ENCODE measurements at places on chromosomes 1 and 21.

- no peak overlapping the region for H3K27ac ChIP-seq
- peaks cover 62% of the 10 kb centered on the region for H3K36me3 ChIP-seq
- H3K4me1 ChIP-seq = peaks cover 70% of the 10 kb centered on the region
- no peak overlapping the region for H3K4me3 ChIP-seq
- no peaks in the 10 kb centered on the region for H3K27me3 ChIP-seq
Observed at GRCh38 chr1:90957497-90957896, 64.3 kb downstream of the ZNF644 start.

DNA sequence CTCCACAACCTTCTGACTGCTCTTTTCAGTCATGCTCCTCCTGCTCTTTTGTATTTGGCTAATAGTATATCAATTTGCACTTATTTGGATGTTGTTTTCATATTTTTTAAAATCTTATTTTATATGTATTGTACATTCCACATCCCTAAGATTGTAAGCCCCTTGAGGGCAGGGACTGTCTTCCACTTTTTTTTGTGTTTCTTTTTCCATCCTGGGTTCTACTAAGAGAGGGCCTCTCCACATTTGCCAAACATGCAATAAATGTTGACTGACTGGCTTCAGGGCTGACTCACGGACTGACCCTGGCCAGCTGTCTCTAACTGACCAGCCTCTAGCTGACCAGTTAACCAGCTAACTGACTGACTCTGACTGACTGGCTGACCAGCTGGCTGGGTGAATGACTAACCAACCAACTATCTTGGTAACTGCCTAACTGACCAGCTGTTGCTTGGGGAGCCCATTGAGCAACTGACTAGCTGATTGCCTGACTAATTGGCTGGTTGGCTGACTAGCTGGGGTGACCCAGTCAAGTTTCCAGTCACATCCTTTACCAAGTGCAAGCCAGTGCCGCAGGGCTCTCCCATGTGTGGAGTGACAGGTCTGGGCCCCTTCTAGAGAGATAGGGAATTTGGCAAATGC lies 16.1 kb downstream of the CSF1 start:
- H3K4me3 ChIP-seq = no peak overlapping the region
- DNase-seq = no peak
- peaks cover 47% of the 10 kb centered on the region for H3K36me3 ChIP-seq
- H3K27ac ChIP-seq = no peak overlapping the region

DNA sequence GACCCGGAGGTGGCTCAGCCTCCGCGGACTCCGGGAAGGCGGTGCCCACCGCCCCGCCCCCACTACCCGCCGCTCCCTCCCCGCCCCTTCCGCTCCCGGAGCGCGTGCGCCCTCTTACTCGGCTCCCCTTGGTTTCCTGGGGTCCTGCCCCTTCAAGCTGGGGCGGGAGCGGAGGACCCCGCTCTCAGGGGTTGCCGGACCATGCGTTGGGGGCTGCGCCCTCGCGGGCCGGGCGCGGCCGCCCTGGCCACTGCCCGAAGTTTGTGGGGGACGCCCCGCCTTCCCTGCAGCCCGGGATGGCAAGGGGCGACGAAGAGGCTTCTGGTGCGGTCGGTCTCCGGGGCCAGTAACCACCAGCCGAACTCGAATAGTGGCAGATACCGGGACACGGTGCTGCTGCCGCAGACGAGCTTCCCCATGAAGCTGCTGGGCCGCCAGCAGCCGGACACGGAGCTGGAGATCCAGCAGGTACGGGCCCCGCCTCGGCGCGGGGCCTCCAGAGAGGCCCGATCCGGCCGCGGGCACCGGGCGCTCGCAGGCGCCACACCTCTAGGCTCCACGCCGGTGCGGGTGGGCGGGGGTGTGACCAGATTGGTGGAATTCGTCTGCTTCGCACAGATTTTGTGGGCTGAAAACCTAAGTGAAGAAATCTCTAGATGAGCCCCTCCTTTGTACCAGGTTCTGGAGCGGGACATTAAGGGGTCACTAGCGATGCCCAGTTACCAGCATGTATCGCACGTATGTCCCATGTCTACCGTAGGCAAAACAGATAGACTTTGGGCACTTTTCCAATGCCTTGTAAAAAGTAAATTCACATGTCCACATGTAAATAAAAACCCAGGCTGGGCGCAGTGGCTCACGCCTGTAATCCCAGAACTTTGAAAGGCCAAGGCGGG lies at the start of gene IARS2:
IARS2 (plus strand) TSS at position 117 of the 896 bp plus-strand sequence; CDS start at position 202, 85 bp downstream.
- H3K27me3 ChIP-seq = peaks cover 4% of the 10 kb centered on the region
- H3K4me1 ChIP-seq = peaks cover 34% of the 10 kb centered on the region
- H3K27ac ChIP-seq = no peak within 1 kb of the TSS
- peak within 1 kb of the TSS; percentile 81 for H3K4me3 ChIP-seq
- peak; percentile 96 for DNase-seq
- peaks cover 21% of the 10 kb centered on the region for H3K36me3 ChIP-seq

DNA sequence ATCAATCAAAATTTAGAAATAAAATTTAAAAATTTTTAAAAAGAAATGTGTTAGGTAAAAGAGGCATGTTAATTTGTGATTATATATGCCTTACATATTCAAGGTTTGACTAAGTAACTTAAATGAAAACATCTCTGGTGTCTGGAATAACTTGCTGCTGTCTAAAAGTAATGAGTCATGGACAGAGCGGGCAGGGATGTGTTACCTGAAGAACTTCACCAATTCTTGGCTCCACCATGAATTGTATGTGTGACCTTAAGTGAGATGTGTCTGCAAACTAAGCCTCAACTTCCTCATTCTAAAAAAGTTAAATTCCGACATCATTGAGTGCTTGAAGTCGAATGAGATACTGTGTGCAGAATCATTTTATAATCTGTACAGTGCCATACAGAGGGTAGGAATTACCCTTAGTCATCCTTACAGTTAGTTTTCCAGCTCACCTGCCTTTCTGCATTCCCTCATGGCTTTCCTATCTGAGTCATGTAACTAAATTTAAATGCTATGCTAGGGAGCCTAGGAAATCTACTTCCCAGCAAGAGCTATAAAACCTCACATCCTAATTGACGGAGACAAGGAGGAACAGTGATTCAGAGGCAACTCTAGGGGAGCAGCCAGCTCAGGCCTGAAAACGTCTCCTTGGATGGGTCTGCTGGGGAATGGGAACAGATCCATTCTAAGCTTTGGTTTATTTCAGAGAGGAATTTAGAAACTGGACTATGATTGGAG lies 100.7 kb upstream of the TSPAN2 start:
- DNase-seq = no peak
- no peak overlapping the region for H3K27ac ChIP-seq
- no peak overlapping the region for H3K4me3 ChIP-seq
- no peaks in the 10 kb centered on the region for H3K36me3 ChIP-seq
- peaks cover 1% of the 10 kb centered on the region for H3K4me1 ChIP-seq
- peaks cover 17% of the 10 kb centered on the region for H3K27me3 ChIP-seq

GRCh38 chr1:53135735-53136114 lies 6.7 kb downstream of the SLC1A7 start:
- H3K4me1 ChIP-seq = no peaks in the 10 kb centered on the region
- H3K36me3 ChIP-seq = no peaks in the 10 kb centered on the region
- no peak for DNase-seq
- no peak overlapping the region for H3K27ac ChIP-seq
- H3K27me3 ChIP-seq = peaks cover 3% of the 10 kb centered on the region
- no peak overlapping the region for H3K4me3 ChIP-seq

GRCh38 chr1:202216691-202217090 lies 23.1 kb downstream of the LGR6 start:
- no peak for DNase-seq
- H3K27me3 ChIP-seq = peaks cover 42% of the 10 kb centered on the region
- no peaks in the 10 kb centered on the region for H3K36me3 ChIP-seq

- H3K36me3 ChIP-seq = no peaks in the 10 kb centered on the region
- peaks cover 7% of the 10 kb centered on the region for H3K4me1 ChIP-seq
- no peak overlapping the region for H3K4me3 ChIP-seq
- DNase-seq = no peak
- H3K27ac ChIP-seq = no peak overlapping the region
Observed at GRCh38 chr1:157517016-157517415, 35.3 kb downstream of the FCRL5 start.

DNA sequence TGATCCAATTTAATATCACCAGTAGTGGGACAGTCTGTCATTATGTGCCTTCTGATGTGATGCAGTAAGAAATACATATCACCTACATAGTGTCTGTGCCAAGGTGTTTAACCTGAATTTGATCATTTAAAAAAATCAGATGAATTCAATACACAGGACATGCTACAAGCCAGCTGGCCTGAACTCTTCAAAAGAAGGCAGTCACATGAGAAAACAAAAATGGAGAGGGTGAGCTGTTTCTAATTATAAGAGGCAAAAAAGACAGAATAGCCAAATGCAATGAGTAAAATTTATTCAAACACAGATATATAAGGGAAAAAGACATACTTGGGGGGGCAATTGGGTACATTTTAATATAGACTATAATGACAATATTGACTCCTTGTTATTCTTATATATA lies 66.5 kb downstream of the ST3GAL3 start:
- no peak overlapping the region for H3K27ac ChIP-seq
- H3K27me3 ChIP-seq = no peaks in the 10 kb centered on the region
- peaks cover 4% of the 10 kb centered on the region for H3K4me1 ChIP-seq
- peaks cover 14% of the 10 kb centered on the region for H3K36me3 ChIP-seq
- no peak for DNase-seq

GRCh38 chr1:224707843-224708725 lies 92.0 kb downstream of the CNIH3 start:
- no peak overlapping the region for H3K4me3 ChIP-seq
- H3K36me3 ChIP-seq = no peaks in the 10 kb centered on the region
- peak overlapping the region; percentile 0 for H3K27ac ChIP-seq
- H3K4me1 ChIP-seq = no peaks in the 10 kb centered on the region

DNA sequence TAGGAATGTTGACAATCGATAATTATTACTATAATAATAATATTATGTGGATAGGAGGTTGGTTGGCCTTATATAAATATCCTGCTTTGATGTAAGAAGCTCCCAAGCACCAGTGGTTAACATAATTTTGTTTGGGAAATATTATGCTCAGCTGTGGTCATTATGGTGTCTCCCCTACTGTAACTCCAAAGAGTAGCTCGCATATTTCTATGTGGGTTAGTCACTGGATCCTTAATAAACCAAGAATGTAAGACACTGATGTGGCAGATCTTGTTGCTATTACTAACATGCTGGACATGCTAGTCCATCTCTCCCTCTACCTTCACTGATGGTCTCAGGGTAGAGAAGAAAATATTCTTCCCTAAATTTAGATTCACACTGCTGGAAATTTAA lies 79.2 kb upstream of the RALGPS2 start:
- no peaks in the 10 kb centered on the region for H3K36me3 ChIP-seq
- H3K4me1 ChIP-seq = no peaks in the 10 kb centered on the region

- no peak overlapping the region for H3K27ac ChIP-seq
- no peaks in the 10 kb centered on the region for H3K36me3 ChIP-seq
- H3K4me3 ChIP-seq = no peak overlapping the region
- H3K27me3 ChIP-seq = no peaks in the 10 kb centered on the region
- H3K4me1 ChIP-seq = no peaks in the 10 kb centered on the region
- no peak for DNase-seq
Observed at GRCh38 chr1:31653717-31654473, 9.2 kb upstream of the PEF1 start.

DNA sequence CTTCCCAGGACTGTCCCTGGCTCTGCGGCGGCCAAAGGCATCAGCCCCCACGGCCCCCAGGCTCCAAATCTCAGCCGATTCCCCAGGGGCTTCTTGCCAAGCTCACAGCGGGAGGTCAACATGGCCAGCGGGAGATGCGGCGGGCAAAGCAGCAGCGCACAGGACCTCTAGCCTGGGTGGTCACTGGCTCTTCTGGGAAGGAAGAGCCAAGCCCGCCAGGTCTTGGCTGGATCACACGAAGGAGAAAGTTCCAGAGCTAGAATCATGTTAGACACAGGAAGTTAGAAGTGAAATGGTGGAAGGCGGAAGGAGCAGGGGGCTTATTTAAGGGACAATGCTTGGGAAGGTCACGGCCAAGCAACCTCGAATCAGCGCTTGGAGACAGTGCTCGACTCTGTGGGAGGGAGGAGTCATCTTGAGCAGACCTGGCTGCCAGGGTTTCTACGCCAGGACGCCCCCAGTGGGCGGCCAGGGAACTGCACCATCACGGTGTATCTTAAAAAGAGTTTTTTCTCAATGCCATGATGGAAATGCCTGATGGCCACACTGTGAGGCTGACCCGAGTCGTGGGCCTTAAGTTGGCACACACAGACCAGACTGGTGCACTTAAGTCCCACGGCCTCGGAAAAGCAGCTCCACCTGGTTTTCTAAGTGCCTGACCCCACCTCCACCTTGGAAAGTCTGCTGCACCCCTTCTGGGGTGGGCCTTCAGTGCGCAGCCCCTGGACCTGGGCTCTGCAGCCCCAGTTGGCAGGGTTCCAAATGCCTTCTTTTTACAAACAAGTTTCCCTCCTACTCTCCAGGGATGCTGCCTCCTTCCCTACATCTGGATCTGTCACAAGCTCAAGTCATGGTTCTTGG lies 29.3 kb downstream of the SLC66A1 start:
- DNase-seq = peak; percentile 83
- peaks cover 23% of the 10 kb centered on the region for H3K4me1 ChIP-seq
- no peak overlapping the region for H3K4me3 ChIP-seq
- H3K36me3 ChIP-seq = peaks cover 13% of the 10 kb centered on the region
- H3K27ac ChIP-seq = no peak overlapping the region

- H3K27ac ChIP-seq = peak overlapping the region; percentile 100
- DNase-seq = peak; percentile 48
- peaks cover 68% of the 10 kb centered on the region for H3K4me1 ChIP-seq
- peak overlapping the region; percentile 98 for H3K4me3 ChIP-seq
- H3K36me3 ChIP-seq = peaks cover 51% of the 10 kb centered on the region
Observed at GRCh38 chr21:32770871-32771523, 558 bp downstream of the PAXBP1 start.

All from activated naive CD8-positive, alpha-beta T cell treated with anti-CD3 and anti-CD28 coated beads, Interleukin-2, amount 50 U/mL, for 24 hours (primary cell).